ENCODE measurements at places on chromosomes 7 and 10.

DNA sequence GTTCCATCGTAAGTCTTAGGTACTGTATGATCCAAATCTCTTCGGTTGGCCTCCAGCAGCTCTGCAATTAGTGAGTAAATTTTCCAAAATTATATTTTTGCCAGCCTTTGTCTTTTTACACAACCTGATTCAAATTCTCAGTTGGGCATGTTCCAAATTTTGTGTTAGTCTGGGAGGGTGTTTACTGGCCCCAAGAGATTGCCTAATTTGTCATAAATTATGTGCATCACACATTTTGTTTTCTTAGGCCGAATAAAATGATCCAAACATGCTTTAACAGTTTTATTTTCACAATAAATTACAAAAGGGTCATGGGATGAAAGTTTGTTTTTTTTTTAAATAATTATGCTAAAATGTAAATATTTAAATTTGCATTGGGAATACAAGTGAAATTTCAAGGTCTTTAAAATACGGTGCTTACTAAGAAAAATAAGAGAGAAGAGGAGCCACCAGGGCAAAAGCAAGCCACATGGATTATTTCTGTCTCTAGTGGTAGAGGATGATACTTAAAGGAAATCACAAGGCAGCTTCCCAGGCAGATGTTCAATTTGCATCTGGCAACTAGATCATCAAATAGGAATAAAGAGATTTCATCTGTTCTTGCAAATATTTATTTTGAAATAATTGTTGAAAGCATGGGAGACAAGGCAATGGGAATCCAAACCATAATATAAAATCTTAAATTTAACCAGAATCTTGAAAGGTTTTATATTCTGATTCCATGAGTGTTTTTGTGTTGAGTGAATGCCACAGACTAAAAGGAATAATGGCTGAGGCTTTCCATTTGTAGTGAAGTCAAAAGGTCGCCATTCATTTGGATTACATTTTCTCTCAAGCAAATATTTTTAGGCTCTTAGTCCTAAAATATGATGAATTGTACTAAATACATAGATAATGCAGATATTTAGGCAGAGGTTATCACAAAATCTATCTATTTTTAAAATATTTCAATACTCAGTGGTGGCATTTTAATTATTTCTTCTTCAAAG, 111.1 kb downstream of the MDFIC start:
- no peak for DNase-seq

GRCh38 chr7:12524794-12525386, 45.6 kb upstream of the SCIN start:
- no peak for DNase-seq

DNA sequence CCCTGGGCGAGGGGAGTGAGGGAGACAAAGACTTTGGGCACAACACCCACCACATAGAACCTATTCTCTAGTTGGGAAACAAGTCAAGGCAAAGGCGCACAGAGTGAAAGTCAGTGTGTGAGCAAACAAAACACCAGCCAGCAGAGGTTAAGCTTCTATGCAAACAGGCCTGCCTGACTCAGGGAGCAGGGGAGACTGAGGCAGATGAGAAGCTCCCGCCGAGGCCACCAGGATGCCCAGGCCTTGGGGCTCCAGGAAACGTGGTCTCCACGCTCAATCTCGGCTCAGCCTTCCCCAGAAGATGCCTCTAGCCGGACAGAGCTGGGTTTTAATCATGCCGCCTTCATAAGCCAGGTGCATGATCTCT, 74.1 kb upstream of the KCNMA1 start:
- no peak for DNase-seq

DNA sequence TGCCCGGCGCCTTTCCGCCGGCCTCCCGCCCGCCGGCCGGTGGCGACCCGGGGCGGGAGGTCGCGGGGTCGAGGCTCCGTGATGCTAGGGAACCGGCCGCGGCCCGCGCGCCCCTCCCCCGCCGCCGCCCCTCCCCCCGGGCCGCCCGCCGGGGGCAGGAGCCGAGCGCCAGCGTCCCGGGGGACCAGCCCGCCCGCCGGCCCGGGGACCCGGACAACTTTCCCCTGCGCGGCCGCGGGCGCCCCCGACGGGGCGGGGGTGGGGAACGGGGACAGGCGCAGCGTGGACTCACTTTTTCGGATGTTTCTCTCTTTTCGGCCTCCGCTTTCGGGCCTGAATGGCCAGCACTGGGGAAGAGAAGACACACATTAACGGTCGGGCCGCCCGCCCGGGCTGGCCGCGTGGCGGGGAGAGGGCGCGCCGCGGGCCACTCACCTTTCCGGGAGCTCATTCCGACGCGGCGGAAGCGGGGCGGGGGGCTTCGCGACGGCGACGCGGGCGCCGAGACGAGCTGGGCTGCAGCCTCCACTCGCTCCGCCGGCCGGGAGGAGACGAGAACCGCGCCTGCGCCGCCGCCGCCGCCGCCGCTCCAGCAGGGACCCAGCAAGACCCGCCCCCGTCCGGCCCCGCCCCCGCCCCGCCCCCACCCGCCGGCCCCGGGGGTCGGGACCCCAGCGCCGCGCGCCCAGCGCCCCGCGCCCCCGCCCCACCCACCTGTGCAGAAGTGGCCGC, at the start of gene SRPK2:
Gene SRPK2, minus strand, starts transcription at position 566 of the 732 bp plus-strand sequence.
- peak; percentile 86 for DNase-seq

- no peak for DNase-seq
Measured at GRCh38 chr10:47071891-47072290, 160.7 kb downstream of the PTPN20 start.

GRCh38 chr7:96973986-96974385, 31.4 kb upstream of the DLX6 start:
- no peak for DNase-seq

GRCh38 chr7:72444026-72444776, 32.1 kb upstream of the CALN1 start:
- DNase-seq, result no peak

DNA sequence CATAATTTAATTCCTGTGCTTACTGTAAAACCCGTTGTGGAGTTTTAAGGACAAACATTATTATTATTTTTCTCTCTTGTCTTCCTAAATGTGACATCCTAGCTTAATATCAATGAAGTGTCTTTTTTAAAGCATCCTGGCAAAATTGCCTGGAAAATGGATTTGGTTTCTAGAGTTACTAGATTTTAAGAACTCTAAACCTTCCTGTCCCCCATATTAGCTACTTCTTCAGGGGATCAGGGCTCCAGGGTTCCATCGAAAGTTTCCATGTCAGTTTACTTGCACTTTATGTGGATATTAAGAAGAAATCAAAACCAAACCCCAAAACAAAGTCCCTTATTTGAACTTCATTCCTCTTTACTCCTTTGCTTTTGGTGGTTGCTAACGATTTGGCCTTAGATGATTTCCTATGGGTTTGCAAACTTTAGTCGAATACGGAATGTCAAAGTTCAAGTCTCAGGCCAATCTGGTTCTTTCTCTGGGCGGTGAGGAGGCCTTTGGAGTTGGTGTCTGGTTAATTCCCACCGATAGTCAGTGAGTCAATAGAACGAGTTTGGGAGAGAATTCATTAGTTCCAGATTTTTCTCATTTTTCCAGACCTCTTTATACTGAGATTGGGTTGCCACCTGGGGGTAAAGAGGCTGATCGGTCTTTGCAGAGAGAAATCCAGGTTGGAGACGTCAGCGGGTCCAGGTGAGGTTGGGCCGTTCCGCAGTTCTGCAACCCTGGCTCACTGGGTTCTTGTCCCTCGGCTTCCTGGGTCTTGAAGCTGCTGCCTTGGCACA, 1.1 kb downstream of the CUX1 start:
- no peak for DNase-seq

DNA sequence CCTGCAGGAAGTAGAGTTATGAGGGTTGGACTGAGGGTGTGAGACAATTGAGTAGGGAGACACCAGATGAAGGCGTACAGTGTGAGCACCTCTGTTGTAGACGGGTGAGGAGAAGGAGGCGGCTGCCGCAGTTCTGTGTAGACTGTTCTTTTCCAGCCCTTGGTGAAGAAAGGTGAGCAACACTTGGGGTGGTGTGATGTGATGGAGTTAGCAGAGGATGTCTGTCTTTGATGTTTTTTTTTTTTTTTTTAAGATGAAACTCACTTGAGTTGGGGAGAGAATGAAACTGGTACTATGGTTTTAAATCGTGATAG, 42.8 kb upstream of the RNF216 start:
- peak; percentile 70 for DNase-seq

DNA sequence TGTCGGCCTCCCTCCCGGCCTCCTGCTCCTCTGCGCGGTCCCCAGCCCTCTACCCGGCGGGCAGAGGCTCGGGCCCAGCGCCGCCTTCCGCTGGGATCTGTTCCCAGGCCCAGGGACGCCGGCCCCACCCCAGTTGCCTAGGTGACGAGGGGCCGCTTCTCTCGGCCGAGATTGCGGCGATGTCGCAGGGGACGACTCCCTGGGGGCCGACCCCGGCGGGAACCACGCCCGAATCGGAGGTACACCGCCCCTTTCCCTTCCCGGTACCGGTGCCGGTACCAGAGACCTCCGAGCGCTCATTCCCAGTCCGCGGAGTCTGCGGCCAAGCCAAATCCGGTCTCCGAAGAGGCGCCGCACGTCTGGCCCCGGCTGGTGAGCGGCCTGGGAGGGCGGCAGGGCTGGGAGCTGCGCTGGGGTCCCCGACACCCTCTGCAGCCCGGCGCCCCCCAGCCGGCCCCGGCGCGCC, at the start of gene CABCOCO1:
Gene CABCOCO1, plus strand, starts transcription at position 136 of the 466 bp plus-strand sequence. Its CDS starts 44 bp downstream, at position 180.
- DNase-seq, result no peak

DNA sequence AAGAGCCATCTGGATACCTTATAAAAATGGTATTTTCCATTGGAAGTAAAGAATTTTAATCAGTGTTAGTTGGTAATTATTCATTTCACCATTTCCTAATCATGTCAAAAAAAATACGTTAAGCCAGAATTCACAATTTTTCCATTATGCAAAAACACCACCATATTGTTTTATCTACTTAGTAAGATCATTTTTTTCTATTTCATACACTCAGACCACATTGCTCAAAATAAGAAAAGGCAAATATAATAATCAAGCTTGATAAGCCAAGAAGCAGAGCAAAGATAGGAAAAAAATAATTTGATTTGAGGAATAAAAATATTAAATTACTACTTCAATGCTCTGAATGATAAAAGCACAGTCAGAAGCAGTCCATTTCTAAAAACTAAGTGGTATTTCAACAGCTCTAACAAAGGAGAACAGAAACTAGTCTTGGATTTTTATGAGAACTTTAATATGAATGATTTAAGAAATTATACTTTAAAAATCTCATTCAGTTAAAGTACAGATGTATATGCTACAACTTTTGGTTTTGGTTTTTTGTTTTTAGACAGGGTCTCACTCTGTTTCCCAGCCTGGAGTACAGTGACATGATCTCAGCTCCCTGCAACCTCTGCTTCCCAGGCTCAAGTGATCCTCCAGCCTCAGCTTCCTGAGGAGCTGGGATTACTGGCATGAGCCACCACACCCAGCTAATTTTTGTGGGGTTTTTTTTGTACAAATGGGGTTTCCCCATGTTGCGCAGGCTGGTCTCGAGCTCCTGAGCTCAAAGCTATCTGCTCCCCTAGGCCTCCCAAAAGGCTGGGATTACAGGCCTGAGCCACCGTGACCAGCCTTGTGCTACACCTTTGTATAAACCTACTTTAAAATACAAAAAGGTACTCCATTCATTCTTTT, 46.6 kb downstream of the LRRN3 start:
- DNase-seq, result peak; percentile 70

DNA sequence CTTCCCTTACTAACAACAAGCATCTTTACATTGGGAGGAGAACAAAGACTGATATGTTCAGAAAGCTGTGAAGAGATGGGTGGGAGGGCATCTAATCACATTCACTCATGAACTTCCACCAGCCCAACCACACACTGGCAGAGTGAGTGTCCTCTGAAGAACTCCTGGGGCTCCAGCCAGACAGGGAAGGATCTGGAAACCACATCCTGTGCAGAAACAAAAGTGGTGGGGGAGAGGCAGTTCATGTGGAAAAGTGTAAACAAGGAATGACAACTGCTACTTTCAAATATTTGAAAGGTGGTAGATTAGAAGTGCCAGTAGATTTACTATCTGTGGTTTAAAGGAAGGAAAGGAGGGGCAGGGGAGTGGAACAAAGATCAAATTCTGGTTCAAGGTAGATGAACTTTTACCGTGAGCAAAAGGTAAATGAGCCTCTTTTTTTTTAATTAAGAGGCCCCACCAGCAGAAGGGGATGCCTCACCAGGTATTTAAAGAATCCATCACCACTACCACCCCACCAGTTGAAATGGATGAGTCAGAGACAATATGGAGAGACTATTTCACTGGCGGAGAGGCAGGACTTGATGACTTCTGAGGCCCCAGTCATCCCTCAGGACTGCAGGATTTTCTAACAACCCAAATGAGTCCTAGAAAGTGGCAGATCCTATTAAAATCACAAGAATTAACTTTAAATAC, 34.5 kb downstream of the GOT1 start:
- DNase-seq, result no peak

DNA sequence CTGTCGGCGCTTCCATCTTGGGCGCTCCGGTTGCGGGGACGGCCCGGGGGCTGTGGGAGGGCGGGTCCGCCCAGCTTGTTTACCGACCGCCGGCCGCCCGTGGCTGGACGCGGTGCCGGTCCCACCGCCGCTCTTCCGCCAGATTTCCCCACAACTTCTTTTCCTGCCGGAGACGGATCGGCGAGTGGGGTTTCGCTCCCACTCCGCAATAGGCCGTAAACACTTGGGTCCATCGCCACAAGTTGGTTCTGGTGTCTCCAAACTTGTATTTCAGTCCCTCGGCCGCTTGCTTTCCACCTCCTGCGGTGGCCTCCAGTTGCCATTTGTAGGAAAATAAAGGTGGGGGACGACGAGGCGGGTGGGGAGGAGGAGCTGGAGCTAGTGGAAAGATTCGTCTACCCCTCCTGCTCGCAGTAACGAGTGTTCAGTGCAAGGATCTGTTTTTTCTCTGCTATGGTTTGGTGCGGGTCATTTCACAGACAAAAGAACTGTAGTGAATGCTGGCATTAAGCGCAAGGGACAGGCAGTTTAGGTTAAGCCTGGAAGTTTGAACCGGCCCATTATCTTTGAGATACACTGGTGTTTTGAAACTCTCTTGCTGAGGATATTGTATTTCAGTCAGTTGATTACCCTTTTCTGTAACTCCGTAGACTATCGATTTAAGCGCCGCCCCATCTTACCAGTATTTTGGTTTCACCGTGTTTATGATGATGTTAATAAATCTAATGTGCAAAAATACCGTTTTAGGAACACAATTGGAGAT, 24.3 kb upstream of the ZRANB1 start:
- DNase-seq, result peak; percentile 73

GRCh38 chr10:70052462-70053217, at the start of gene MACROH2A2:
MACROH2A2 (plus strand) TSS chr10:70052846; CDS start chr10:70075659, 22,813 bp downstream.
- DNase-seq, result peak; percentile 66

GRCh38 chr10:33306126-33306525, 28.3 kb downstream of the NRP1 start:
- DNase-seq, result no peak

Measured in activated CD8-positive, alpha-beta memory T cell treated with anti-CD3 and anti-CD28 coated beads for 24 hours (primary cell).